ENCODE measurements at places on chromosomes 3 and 15.

DNA sequence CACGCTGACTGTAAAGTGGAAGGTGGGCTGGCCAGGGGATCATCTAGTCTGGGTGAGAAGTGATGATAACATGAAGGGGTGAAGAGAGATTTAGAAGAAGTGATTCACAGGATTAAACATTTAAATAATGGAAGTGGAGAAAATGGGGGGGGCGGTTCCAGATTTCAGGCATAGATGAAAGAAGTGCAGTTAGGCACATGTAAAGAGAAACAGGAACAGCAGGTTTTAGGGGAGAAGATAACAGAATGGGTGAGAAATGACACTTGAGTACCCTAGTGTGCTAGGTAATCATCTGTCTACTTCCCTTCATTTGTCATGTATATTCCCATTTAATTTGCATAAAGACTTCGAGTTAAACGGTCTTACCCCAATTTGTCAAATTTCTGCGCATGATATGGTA lies 15.3 kb downstream of the B3GNT5 start:
- DNase-seq: no peak

DNA sequence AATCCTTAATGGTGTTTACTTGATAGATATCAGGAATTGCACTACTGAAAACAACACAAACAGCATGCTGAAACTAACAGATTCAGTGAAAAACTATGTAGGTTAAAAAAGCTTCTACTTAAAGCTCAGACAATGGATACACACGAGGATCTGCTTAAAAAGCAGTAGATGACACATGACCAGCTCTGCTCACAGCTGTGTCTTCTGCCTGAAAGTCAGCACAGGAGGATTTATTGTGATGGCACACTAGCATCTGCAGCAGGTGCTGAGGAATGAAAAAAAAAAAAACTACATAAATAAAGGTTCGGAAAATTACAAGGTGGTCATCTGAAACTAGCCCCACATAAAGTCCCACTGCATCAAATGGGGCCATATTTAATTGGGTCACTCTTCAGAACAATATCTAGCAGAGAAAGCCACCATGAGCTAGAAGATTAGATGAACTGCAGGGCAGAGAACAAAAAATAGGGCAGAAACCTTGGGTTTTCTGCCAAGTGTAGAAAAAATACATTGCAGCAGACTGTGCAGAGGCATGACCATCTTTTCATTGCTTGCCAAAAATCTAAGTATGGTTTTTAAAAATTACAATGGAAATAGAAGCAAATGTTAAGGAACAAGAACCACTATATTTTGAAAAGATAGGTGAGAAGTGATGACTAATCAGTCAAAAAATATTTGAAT lies 13.2 kb upstream of the GOLM2 start:
- DNase-seq: no peak

DNA sequence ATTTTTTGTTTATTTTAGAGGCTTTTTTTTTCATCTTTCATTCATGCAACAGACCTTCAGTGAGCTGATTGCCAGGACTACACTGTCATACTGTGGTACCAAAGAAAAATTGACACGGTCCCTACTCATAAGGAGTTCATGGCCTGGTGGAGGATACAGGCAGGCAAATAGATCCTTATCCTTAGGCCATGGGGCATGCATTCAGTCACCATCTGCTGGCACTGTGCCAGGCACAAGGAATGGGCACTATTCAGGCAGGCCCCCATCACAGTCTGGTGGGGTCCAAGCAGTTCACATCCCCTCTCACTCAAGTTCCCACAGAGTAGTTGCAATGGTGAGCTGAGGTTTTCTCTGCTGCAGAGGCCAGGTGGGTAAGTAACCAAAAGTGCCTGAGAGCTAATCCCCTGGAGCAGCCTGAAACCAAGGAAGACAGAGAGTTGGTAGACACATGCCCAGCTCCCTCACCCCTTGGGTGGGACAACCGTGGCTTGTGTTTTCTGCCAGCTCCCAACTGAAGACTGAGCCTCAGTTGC lies 17.3 kb downstream of the CISH start:
- DNase-seq: no peak

DNA sequence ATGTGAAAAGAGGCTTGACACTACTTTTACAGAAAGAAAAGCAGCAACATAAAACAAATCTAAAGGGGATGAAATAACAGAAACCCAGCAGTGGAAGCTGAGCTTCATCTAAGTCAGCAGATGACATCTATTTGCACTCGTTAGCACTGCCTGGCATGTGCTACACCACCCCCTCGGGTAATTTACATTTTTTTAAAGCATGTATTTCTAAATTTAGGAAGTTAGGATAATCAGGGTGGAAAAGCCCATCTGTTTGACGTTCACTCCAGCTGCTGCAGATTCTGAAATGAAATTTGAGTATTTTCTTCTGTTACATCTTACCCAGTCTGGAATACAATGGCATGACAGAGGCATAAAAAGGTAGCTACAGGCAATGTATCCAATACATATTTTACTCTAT lies 20.7 kb downstream of the IGSF11 start:
- no peak for DNase-seq

DNA sequence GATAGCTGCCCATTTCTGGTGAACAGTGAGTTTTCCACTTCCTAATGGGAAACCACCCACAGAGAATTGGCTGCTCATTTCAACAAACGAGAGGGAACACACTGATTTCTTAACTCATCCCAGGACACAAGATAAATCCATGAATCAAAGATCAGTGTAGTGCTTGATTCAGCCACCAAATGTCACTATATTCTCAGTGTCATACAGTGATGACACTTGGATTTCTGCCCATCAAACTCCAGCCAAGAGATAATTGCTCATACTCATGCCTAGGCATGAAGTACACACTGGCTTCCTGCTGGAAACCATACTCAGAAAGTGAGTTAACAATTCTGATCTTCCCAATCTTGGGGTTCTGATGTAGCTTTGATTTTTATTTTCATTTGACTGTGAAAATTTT lies 35.4 kb upstream of the GRM7 start:
- DNase-seq: no peak

- peak; percentile 89 for DNase-seq
Measured at GRCh38 chr15:76987896-76988860, 6.7 kb upstream of the PSTPIP1 start.

DNA sequence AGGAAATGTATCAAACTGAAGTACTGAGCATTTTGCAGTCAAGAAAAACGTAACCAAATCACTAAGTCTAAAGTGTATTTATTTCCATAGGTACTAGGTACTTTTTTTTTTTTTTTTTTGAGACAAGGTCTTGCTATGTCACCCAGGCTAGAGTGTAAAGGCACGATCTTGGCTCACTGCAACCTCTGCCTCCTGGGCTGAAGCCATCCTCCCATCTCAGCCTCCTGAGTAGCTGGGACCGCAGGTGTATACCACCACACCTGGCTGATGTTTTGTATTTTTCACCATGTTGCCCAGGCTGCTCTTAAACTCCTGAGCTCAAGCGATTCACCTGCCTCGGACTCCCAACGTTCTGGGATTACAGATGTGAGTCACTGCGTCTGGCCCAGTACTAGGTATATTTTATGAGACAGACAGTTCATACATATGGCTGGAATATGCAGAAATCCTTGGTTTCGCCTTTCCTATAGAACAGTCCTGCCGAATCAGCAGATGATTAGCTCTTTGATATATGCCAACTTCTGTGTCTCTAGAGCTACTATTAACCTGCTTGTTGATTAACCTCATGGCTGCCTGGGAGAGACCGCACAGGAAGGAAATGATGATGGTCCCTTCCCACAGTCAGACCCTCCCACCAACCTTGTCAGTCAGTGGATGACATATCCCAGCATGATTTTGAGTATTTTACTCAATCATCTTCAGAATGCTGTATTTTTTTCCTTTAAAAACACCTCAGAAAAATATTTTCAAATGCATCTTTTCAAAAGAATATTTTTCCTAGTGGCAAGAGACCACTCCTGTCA lies 32.3 kb downstream of the TMOD3 start:
- DNase-seq: no peak

DNA sequence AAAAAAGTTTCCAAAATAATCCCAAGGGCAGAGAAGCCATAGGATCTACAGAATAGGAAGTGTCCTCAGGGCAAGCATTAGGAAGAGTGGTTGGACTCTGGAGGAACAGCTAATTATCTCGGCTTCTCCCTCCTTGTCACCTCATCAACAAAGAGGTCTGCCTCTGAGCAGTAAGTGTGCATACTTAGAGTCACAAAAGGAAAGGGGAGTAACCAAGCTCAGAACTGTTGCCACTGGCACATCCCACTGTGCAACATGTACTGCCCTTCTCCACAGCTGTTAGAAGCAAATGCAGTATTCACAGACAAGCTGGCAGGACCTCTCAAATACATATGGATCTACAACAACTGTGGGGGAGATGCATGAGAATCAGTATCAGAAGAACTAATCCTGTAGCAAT lies 31.5 kb downstream of the NGLY1 start:
- no peak for DNase-seq

GRCh38 chr3:115713284-115713683 lies 90.0 kb downstream of the GAP43 start:
- no peak for DNase-seq

- DNase-seq: no peak
Measured at GRCh38 chr3:194888916-194889315, 203.2 kb downstream of the FAM43A start.

DNA sequence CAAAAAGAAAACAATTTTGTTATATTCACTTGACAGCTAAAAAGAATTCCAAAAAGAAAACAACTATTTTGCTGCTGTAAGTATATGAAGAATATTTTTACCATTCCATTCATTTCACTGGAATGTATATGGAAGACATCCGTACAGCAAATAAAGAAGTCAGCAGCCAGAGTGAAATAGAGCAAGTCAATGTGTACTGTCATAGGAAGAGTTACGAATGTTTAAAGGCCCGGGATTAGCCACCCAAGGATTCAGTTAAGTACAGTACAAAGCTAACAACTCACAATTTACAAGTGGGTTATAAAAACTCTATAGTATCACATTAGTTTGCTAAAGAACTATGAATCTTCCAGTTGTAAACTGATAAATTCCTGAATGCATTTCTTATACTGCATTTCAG lies 14.4 kb upstream of the XXYLT1 start:
- no peak for DNase-seq

DNA sequence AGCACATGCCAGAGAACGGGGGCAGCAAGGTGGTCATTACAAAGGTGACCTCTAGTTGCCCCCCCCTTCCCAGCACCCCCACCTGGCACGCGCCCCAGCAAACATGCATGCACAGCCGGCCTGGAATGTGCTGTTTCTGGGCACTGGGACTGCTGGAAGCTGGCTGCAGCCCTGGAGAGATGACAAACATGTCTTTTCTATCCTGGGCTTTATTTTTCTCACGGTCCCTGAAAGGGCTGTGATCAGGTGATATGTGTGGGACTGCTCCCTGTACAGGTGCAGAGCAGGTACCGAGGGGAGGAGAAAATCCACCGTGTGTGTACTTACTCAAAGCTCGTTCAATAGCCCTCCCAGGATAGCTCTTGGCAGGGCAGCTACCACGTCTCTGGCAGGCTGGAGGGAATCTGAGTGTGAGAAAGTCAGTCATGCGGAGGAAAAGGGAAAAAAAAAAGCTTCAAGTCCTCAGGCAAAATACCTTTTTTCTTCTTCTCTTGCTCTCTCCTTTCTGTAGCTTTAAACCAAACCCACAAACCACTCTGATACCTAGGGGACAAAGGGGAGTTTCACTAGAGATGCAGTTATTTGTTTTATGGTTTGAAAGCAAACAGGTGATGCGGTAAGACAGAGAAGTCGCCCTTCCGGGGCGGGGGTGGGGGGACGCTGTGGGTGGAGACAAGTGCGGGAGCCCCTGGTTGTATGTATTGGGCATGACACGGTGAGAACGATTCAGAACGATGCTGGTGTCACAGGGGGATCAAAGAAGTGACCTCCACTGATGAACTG lies 5.0 kb upstream of the HES1 start:
- no peak for DNase-seq

DNA sequence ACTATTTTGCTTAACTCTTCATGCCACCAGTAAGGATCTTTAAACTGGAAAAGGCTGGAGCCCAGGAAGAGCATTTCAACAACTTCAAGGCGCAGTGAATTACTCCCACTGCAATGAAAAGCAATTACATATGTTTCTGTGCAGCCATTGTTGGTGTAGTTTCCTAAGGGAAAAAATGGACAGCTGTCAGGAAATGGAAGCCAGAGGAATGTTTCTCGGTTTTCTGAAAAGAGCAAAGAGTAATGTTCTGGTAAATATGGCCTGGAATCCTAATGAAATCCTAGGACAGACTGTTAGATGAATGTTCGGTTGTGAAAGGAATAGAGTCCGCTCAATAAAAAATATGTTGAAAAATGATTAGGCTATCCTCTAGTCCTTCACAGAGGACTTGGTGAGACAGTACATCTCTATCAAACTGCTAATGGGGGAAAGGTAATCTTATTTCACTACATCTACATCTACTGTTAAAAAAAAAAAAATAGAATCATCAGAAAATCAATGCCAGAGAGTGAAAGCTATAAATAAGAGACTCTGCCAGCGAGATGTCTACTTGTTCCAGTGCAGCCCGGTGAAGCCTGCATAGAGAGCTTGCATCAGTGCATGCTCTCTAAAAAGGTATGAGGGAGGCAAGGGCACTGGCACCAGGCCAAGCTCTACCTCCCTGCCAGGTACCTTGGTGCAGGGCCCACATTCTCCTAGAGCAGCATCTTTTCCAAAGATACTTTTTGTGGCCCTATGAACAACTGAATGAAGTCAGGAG lies 68.2 kb upstream of the TJP1 start:
- no peak for DNase-seq

DNA sequence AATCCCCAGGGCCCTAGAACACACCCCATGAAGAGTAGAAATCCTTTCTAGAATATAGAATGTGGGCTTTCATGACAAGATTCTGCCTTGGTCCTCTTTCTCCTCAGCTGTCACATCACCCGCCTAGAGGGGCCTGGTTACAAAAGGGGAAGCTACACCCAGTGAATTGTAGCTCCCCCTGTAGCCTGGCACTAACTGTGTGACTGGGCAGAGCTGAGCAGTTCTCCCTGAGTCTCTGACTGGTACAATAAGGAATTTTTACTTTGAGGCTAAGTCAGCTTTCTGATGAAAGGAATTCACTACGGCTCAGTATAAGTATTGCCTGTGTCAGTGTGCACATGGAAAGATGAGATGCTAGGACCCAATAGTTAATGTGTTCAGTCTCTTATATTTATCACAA lies 28.7 kb upstream of the ZNF148 start:
- DNase-seq: no peak

DNA sequence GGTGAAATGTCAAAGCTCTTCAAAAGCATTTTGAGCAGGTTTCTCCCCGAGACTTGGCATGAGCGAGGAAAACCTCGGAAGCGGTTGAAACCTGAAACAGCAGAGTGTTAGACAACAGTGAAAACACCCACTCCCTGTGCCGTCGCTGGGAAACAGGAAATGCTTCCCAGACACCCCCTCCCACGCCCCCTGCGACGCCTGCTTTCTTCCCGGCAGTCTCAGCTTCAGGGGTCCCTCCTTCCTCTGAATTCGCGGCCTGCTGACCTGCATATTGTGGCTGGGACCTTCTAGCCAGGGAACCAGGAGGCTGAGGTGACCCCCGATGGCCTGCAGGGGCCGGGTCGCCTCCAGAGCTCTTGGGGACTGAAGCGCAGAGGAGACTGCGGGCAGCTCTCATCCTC lies 250.6 kb upstream of the LYSMD4 start:
- no peak for DNase-seq

GRCh38 chr3:15342246-15342645 lies 9.9 kb upstream of the SH3BP5 start:
- DNase-seq: no peak

- no peak for DNase-seq
Measured at GRCh38 chr3:118436697-118437262, 597.9 kb downstream of the IGSF11 start.
